NCI-H1694 (cell line): ENCODE measurements at places on chromosomes 6 and 20.

DNA sequence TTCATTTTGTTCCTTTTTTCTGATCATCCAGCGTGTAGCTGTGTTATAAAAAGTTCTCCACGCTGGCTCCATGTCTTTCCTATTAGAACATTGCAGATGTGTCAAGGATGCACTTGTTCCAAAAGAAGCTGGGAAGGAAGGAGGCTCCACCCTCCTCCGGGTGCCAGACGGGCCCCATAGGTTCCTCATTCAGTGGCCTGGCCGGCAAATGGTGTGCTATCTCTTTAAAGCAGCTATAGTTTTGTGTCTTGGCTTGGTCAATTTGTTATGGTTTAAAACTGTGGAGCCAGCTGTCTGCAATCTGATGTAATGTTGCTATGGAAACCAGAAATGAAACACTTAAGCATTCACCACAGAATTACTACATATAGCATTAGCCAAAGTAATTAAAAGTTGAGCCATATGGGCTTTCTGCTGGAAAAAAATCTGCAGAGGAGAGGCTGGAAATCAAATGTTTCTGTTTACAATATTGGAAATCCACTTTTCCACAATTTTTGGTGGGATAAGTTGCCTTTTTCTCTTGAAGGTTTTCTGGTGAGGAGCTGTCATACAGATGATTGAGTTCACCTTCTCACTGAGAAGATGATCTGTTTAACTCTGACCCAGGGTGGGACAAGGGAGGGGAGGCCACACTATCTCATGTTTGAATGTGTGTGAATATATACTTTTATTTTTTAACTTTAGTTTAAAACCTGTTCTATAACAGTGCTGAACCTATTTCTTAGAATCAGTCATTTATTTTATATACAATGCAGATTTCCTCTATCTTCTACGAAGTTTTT lies 167.4 kb downstream of the SASH1 start:
- DNase-seq: peak; percentile 71

GRCh38 chr6:163752446-163752845 lies 337.9 kb downstream of the QKI start:
- DNase-seq: no peak

GRCh38 chr20:58075586-58076345 lies 152.7 kb downstream of the ANKRD60 start:
- DNase-seq: no peak

DNA sequence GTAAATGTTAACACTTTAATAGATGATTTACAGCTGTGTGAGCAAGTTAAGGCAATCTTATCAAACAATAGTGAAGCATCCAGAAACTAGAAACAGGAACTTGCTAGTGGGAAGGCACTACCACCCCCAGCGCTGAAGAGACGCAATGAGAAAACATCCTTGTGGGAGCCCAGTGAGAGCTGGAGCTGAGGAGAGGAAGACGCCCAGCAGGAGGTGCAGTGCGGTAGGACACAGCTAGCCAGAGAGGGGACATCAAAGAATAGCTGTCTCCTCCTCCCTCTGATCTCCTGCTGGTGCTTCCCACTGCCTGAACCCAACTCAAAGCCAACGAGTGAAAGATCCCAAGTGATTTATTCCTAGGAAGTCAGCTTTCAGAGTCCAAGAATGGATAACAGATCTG lies 140.3 kb downstream of the COL12A1 start:
- no peak for DNase-seq

DNA sequence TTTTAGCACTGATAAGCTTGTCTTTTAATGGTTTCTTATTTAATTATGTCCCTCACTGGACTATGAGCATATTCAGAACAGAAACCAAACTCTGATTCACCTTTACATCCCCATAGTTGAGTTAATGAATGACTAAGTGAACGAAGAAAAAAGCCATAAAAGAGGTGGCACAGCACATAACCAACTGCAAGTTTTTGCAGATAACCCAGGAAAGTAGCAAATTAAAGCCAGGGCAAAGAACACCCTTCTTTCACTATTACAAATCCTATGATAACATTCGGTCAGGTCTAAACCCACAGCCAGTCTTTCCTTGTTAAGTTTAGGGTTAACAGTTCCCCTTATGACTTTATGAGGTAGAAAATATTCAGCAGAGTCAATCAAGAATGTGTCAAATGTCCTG lies 102.7 kb downstream of the RIN2 start:
- DNase-seq: no peak

GRCh38 chr6:111061508-111061907 lies 25.8 kb upstream of the SLC16A10 start:
- DNase-seq: no peak
